ENCODE measurements at places on chromosomes 5 and 9. TPM values are rescaled to one million over a fixed set of nuclear protein-coding genes. Genes with fewer than 3 reads are reported as not detected.

CTNND2 gene
- total RNA-seq: 10.6 TPM

LIX1 gene
- not detected for total RNA-seq

CCNI2 gene
- not detected for total RNA-seq

SOHLH1 gene
- total RNA-seq: not detected

CARD6 gene
- total RNA-seq: 2.7 TPM

GALT gene
- total RNA-seq: 16.0 TPM

PCDH1 gene
- total RNA-seq: 3.3 TPM

PKD2L2 gene
- not detected for total RNA-seq

ZNF474 gene
- total RNA-seq: not detected

MSX2 gene
- total RNA-seq: 11.7 TPM

PLAC8L1 gene
- not detected for total RNA-seq

PRR16 gene
- 1.1 TPM for total RNA-seq

WNK2 gene
- 4.5 TPM for total RNA-seq

DNA sequence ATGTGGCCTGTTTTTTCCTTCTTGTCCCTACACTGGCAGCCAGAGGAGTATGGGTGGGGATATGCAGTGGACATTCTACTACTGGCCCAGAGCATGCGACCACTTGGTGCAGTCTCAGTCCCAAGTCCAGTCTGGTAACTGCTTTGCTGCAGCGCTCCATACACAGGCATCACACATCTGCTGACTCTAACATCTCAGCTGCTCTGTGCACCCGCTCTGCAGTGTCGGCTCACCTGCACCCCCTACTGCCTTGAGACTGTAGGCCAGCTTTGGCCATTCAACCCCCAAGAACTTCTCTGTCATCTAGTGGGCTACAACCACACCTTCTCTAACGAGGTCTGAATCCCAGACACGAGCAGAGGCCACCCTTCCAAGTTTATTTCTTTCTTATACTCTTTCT is 46.4 kb upstream of the SLCO6A1 start:
- DNase-seq: no peak

GRCh38 chr5:175034924-175035323 is 310.5 kb downstream of the MSX2 start:
- DNase-seq: no peak

- no peak for DNase-seq
Measured at GRCh38 chr9:90789862-90790261, 11.8 kb upstream of the SYK start.

DNA sequence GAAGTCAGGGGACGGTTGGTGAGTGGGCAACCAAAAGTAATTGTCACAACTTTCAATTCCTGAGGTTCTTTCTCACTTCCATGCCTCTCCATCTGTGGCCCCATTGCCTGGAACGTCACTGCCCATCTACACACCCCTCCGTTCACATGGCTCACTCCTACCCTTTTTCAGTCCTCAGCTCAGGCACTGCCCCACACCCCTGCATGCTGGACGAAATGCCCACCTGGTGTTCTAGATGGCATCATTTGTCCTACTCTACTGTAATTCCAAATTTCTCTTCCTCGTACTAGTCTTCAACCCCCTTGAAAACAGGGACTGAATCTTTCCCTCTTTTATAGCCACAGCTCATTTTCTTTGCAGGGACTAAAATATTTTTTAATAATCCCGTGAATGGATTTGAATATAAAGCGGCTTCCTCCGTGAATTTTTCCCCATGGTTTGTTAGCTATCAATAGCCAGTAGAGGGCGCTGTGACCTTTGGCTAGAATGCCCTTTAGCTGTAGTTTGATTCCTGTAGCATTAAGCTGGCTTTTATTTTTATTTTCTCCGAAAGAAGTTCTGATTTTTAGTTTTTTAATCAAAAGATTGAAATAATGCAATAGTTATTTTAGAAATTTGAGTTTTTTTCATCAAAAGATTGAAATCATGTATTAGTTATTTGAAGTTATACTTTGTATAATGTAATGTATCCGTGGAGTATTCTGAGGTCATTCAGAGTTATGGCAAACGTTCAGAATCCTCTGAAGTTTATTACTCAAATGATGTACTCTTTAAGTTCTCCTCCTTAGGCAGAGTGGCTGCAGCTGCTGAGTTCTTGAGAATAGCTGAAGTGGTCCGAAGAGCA is 232.1 kb downstream of the SH3GL2 start:
- peak; percentile 47 for DNase-seq

GRCh38 chr9:16521868-16522411 is 348.5 kb downstream of the BNC2 start:
- DNase-seq: no peak

DNA sequence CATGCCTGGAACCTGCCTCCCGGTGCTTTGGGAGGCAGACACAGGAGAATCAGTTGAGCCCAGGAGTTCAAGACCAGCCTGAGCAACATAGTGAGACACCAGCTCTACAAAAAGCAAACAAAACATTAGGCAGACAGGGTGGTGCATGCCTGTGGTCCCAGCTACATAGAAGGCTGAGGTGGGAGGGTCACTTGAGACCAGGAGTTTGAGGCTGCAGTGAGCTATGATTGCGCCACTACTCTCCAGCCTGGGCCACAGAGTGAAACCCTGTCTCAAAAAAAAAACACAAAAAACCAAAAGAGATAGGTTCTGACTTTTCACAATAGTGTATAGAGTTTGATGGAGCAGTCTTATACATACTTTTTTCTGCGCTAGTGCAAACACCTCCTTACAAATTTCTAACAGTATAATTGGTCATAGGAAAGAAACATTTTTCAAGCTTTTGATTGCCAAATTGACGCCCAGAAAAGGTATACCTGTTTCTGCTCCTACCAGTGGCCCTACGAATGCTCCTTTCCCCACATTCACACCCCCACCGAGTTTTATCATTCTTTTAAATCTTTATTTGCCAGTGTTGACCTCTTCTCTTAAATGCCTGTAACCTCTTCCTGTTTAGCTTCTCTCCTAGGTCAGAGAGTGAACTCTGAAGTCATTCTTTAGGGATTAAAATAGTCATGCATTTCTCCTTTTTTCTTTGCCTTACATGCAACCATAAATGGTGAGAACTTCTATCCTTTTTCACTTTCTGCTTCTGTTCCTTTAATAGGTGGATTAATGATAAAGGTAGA is 7.5 kb downstream of the DOCK8 start:
- no peak for DNase-seq

DNA sequence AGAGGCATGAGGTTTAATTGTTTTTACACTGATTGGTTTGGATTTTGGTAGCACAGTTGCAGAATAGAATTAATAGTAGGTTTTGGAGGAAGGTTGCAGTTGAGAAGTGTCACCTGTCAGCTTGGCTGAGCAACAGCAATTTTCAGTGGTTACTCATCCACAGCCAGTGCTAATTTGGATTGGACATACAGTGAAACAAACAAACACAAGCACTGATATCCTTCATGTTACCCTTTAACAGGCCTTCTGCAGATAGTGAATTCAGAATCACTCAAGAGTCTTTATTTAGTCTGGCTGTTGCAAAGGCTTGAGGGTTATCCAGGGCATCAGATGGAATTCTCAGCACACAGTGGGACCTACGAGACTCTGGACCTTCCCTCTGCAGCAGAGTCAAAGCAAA is 31.8 kb upstream of the POU4F3 start:
- DNase-seq: no peak

GRCh38 chr9:134325096-134325812 is 1.0 kb upstream of the RXRA start:
- DNase-seq: no peak

DNA sequence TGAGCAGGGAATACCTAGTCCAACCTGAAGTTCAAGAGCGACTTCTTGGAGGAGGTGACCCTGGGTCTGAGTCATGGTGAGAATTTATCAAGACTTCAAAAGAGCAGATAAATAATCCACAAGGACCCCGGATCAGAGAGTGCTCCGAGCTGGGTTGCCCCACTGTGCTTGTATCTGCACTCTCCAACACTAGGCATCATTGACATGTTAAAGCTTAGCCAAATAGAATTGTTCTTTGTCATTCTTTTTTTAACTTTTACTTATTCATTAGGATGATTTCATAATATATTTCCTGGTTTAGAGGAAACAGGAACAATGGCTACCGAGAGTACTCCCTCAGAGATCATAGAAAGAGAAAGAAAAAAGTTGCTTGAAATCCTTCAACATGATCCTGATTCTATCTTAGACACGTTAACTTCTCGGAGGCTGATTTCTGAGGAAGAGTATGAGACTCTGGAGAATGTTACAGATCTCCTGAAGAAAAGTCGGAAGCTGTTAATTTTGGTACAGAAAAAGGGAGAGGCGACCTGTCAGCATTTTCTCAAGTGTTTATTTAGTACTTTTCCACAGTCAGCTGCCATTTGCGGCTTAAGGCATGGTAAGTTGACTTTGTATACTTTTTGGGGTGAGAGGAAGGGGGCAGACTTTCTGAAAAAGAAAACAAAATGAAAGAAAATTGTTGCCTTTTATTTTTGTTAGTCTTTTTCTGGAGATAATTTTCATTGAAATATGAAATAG is at the start of gene CARD6:
TSS of gene CARD6 (plus strand) at position 300 of the 738 bp plus-strand sequence. CDS start at position 316, 16 bp downstream.
- DNase-seq: peak; percentile 56

GRCh38 chr9:121029469-121029868 is 20.6 kb downstream of the C5 start:
- DNase-seq: no peak

DNA sequence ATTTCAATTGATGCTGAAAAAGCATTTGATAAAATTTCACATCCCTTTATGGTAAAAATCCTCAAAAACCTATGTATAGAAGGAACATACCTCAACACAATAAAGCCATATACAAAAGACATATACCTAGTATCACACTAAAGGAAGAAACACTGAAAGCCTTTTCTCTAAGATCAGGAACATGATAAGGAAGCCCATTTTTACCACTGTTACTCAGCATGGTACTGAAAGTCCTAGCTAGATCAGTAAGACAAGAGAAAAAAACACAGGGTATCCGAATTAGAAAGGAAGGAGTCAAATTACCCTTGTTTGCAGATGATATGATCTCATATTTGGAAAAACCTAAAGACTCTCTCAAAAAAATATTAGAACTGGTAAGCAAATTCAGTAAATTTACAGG is 350.2 kb upstream of the PDE4D start:
- DNase-seq: no peak

- no peak for DNase-seq
Measured at GRCh38 chr5:56575821-56576220, 239.5 kb upstream of the MAP3K1 start.

- DNase-seq: no peak
Measured at GRCh38 chr9:87694236-87694755, 31.6 kb upstream of the CTSL start.

DNA sequence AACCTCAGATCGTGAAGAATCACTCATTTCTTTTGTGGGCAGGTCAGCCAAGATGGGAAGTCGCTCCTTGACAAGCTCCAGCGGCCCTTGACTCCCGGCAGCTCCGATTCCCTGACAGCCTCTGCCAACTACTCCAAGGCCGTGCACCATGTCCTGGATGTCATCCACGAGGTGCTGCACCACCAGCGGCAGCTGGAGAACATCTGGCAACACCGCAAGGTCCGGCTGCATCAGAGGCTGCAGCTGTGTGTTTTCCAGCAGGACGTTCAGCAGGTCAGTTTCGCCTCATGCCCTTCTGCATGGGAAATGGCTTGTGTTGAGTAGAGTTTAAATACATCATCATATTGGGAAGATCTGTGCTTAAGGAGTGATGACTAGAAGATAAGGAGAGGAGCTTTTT is 173.3 kb downstream of the TRIO start:
- no peak for DNase-seq

DNA sequence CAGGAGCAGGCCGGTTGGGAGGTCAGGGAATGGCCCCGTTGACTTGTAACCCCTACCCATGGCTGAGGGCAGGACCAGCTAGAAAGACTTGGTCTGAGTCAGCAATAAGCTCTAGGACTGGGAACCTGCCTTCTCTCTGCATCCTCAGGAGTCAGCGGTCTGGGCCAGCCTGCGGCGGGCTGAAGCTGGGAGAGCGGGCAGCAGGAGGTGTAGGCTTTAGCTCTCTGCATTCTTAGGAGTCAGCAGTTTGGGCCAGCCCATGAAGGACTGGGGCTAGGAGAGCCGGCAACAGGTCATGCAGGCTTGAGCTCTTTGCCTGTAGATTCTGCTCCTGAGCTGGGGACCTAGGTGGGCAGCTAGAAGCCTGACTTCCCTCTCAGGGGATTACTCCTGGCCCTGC is 6.4 kb upstream of the SMIM32 start:
- no peak for DNase-seq

- no peak for DNase-seq
Measured at GRCh38 chr9:110064803-110065202, 143.2 kb downstream of the C9orf152 start.

DNA sequence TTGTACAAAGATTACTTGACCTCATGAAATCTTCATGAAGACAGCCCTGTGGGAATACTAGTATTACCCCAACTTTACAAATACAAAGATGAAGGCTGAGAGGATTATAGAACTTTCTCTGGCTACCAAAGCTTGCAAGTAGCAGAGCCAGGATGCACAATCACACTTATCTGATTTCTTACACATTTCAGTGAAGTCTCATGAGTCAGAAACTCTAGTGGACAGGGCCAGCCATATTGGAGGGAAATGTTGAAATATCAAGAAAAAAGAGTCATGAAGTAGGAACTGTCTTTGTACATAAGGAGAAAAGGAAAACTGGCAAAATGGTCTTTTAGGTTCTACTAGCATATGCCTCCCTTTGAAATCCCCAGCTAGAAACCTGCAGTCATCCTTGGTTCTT is 369.6 kb upstream of the WWC1 start:
- no peak for DNase-seq

GRCh38 chr5:88092958-88093605 is 175.6 kb downstream of the TMEM161B start:
- DNase-seq: no peak

- DNase-seq: peak; percentile 59
Measured at GRCh38 chr9:69173891-69174615, at the start of gene TJP2. Gene TJP2, plus strand, starts transcription at chr9:69174277. Its CDS starts 96 bp downstream, at chr9:69174373.

DNA sequence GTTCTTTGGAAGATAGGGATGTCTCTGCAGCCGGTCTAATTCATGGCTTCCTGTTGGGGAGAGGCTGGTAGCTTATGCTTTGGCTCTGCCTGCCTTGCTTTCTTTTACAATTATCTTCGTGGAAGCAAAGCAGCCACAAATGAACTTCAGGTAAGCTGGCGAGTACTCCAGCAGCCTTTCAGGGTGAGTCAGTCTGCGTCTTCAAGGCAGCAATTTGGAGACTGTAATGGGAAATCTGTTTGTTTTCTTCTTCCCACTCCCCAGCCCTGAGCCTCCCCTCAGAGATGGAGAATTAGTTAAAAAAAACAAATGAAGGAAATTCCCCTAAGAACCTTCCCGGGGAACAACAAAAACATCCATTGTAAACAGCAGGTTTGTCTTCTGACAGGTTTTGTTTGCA is 100.1 kb downstream of the PSAT1 start:
- DNase-seq: no peak

GRCh38 chr5:43073597-43074546 is 33.8 kb upstream of the ANXA2R start:
- DNase-seq: peak; percentile 54

DNA sequence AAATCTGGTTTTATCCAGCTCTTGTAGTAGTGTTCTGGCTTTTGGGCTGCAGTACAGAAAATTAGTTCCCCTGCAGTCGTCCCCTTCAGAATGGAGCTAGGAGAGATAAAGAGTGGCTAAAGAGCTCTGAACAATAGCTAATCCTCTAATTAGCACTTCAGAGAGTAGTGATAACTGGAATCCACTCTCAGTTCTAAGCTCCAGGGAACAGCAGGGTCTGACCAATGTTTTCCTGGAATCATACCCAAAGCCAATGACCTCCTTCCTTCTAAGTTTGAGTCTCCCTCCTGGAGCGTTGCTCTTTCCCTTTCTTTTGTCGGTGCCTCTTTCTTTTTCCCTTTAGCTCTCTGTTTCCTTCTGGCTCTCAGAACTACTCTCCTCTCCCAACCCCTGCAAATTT is 47.4 kb downstream of the MFAP3 start:
- DNase-seq: no peak

GRCh38 chr5:116492016-116492623 is 82.5 kb downstream of the SEMA6A start:
- DNase-seq: no peak

- no peak for DNase-seq
Measured at GRCh38 chr5:170826117-170826516, 35.7 kb upstream of the RANBP17 start.

Measured in NCI-H460 (cell line).